ENCODE measurements at places on chromosomes 7 and 10.
A peak's percentile ranks its signal among the peaks of the same experiment; 100 is the strongest.

DNA sequence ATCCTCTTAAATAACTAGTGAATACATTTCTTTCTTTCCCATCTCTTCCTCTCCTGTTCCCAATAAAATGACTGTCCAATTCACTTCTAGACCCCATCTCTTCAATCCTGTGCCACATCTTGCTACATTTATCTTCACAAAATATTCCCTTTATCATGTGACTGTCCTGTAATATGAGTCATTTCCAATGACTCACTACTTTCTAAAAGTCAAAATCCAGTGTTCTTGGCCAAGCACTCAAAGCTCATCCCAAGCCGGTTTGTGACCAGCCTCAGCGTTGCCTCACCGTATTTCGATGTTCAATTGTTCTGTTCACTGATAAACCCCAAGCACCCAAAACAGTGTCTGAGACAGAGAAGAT lies 104.7 kb downstream of the PARD3 start:
- no peak for DNase-seq

GRCh38 chr10:126242397-126243260 lies 145.6 kb downstream of the ADAM12 start:
- no peak for DNase-seq

GRCh38 chr10:56449770-56450169 lies 88.7 kb upstream of the ZWINT start:
- DNase-seq = no peak

DNA sequence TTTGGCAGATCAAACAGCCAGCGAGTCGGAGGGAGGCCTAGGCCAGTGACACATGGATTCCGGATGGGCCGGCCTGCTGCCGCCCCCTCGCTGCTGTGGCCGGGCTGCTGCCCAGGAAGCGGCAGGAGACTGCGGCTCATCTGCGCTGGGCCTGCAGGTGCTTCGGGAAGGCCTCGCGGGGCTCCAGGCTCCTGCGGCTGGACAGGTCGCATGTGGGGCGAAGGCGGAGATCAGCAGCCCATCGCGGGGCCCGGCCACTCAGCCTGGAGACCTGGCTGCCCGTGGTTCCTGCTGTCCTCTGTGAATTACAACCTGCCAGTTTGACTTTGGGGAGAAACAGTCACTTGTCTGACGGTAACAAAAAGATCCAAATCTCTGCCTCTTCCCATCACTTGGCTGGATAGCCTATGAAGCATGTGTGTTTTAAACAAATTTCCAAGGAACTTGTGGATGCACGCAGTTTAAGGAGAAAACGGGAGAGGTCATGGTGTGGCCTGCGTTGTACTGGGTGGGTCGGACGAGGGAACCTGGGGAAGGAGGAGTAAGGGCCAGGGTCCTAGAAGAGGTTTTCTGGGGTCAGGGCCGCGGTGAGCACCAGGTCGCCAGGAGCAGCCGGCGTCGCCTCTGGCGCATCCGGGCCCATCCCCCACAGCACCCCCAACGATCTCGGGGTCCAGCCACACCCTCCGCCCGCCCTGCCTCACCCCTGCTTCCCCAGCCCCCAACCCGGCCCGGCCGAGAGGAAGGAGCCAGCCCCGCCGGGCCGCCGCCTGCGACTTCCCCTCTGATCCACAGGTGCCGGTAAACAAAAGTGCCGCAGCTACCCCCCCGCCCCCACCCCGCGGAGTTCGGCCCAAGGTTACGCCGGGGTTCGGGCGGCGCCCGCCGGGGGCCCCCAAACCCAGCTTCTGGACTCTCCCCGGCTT lies 1.6 kb downstream of the SPOCK2 start:
- peak; percentile 38 for DNase-seq

- no peak for DNase-seq
Measured at GRCh38 chr10:1287487-1287886, 231.3 kb downstream of the WDR37 start.

GRCh38 chr10:131337741-131338140 lies 26.2 kb upstream of the TCERG1L start:
- no peak for DNase-seq

- DNase-seq = no peak
Measured at GRCh38 chr10:5469353-5470061, 29.9 kb downstream of the CALML5 start.

GRCh38 chr10:95389982-95390381 lies 99.2 kb upstream of the PDLIM1 start:
- DNase-seq = no peak

- no peak for DNase-seq
Measured at GRCh38 chr10:20200758-20201157, 384.5 kb downstream of the PLXDC2 start.

DNA sequence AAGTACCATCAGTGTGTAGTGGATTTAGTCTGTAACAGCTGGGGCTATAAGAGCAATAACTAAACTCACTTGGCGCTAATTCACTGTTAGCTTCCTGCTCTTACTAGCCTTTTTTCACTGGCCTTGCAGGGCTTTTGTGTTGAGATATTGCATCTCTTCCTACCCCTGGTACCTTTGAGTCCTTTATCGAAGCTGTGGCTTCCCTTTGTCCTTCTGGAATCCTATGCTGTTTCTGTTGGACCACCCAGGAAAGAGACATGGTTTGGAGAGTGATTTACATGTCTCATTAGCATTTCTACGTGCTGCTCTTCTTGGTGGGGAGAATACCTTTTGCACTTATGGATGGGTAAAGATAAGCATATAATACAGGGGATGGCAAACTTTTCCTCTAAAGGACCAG lies 103.8 kb downstream of the MLLT10 start:
- DNase-seq = no peak

- no peak for DNase-seq
Measured at GRCh38 chr10:112335111-112335867, 38.6 kb upstream of the ACSL5 start.

GRCh38 chr10:102501201-102502028 lies 1.1 kb downstream of the ACTR1A start:
- no peak for DNase-seq

DNA sequence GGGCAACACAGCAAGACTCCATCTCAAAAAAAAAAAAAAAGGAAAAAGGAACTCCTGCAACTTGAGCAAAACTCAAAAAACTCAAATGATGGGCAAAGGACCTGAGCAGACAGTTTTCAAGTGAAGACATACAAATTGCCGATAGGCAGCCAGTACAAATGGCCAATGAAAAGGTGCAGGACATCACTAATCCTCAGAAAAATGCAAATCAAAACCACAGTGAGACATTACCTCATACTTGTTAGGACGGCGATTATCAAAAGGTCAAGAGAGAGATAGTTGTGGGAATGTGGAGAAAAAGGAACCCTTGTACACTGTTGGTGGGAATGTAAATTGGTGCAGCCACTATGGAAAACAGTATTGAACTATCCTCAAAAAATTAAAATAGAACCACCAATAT lies 16.8 kb downstream of the SVOPL start:
- DNase-seq = no peak

- no peak for DNase-seq
Measured at GRCh38 chr10:93951905-93952304, 41.8 kb upstream of the PLCE1 start.

GRCh38 chr10:33240931-33241330 lies 93.5 kb downstream of the NRP1 start:
- DNase-seq = no peak

DNA sequence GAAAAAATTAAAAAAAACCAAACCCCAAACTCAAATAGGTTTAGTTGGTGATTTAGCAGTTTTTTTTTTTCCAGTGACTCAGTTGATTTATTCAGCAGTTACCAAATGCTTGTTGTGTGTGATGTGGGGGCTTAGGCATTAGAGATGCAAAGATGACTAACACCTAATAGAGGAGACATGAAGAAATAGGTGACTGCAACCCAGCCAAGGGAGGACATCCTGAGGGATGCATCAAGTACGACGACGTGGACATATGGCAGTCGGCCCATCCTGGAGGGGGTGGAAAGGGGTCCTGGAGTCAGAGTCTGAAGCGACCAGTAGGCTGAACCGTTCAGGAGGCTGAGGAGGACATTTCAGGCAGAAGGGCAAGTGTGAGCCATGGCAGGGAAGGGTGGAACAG lies 35.5 kb downstream of the LRMDA start:
- no peak for DNase-seq

DNA sequence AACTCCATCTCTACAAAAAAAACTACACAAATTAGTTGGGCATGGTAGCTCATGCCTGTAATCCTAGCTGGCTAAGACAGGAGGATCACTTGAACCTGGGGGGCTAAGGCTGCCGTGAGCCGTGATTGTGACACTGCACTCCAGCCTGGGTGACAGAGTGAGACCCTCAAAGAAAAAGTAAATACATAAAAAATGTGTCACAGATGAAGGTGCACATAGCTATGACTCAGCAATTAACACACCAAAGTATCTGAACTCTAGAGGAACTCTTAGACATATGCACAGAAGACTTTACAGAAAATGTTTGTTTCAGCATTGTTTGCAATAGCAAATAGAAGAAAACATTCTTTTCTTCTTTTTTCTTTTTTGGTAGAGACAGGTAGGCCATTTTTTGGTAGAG lies 8.3 kb downstream of the C10orf62 start:
- DNase-seq = no peak

DNA sequence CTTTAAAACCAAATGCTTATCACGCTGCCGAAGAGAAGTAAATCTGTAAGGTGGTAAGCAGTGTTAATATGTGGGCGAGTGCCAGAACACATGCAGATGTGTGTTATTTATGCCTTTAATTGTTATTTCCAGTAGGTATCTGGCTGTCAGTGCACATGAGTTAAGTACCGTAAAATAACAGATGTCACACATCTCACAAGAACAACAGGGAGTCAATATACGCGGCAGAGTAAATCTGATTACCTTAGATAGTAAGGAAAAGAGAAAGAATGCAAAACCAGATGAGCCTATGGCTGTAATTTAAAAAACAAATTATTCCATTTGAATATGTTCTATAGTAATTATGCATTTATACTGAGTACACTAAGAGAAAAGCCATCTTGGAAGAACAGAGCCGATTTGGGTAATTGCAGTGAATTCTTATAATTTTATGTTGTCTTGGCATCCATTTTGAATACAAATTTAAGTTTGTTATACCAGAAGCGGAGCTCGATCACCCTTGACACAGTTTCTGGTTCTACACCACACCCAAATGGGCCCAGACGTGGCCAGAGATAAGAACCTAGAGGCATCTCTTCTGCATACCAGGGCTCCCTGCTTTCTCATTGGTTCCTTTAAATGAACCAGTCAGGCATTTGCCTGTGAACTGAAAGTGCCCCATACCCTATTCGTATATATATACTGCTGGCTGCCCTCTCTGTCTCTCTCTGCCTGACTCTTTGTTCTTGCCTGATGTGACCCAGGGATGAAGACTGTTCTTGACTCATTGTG lies 34.8 kb downstream of the DNAJB9 start:
- DNase-seq = no peak

- DNase-seq = no peak
Measured at GRCh38 chr10:119862524-119862923, 10.1 kb downstream of the MCMBP start.

DNA sequence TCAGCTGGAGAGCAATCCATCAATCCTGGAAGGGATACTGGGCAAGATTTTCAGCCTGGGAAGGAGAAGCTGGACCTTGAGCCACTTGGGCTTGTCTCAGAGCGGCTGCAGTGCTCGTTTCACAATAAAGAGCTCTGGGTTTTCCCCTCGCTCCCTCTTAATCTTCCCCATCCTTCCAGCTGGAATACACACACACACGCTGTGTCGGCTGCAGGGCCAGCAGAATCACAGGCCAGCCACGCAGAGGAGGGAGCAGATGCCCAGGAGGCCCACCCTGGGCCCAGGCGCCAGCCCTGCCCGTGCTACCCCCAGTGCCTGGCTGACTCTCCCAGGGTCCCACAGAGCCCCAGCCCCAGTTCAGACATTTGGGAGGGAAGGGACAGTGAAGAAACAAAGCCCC lies 255.1 kb downstream of the TNS3 start:
- no peak for DNase-seq

DNA sequence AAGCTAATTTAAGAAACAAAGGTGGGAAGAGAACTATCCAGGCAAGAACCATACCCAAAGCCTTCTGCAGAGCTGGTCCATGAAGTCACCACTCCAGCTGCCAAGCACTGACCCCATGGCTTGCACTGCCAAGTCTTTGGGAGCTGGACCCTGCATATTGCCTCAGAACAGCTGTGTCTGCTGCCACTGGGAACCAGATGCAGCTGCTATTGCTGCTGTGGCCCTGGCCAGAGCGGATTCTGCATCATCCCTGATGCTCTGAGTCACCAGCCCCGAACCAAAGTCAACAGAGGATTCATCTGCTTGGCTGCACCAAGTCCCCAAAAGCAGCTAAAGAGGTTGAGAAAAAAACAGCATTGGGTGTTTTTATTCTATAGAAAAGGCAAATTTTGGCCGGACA lies 39.2 kb upstream of the GSAP start:
- no peak for DNase-seq

DNA sequence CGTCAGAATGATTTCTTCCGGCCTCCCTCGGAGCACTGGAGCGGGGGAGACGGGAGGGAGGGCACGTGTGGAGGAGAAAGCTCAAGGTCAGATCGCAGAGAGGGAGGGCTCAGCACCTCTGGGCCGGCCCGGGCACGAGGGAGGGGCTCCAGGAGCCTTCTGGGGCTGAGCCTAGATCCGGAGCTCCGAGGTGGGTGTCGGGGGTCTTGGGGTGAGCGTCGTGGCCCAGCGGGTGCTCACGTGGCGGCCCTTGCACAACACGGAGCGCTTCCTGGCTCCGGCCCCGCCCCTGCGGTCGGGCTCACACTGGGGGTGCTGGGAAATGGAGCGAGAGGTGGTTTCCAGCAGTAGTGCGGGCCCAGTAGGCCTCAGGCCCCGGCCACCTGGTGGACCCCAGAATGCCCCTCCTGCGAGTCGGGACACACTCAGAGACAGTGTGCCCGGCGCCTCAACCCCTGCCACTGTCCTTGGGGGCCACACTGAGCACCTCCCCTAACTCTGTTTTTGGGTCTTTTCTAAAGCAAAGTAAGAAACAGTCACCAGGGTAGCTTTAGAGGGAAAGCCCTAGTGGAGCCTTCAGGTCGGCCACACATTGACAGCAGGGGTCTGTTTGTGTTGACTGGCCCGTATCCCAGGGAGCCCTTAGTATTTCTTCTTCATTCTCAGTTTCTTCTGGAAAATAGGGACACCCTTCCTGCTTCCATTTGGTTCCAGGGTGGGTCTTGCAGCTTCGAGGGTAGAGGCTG lies 798 bp downstream of the PPIF start:
- peak; percentile 72 for DNase-seq

GRCh38 chr10:113340282-113340681 lies 212.6 kb upstream of the HABP2 start:
- no peak for DNase-seq
